ENCODE measurements at places on chromosomes 3 and 15.

DNA sequence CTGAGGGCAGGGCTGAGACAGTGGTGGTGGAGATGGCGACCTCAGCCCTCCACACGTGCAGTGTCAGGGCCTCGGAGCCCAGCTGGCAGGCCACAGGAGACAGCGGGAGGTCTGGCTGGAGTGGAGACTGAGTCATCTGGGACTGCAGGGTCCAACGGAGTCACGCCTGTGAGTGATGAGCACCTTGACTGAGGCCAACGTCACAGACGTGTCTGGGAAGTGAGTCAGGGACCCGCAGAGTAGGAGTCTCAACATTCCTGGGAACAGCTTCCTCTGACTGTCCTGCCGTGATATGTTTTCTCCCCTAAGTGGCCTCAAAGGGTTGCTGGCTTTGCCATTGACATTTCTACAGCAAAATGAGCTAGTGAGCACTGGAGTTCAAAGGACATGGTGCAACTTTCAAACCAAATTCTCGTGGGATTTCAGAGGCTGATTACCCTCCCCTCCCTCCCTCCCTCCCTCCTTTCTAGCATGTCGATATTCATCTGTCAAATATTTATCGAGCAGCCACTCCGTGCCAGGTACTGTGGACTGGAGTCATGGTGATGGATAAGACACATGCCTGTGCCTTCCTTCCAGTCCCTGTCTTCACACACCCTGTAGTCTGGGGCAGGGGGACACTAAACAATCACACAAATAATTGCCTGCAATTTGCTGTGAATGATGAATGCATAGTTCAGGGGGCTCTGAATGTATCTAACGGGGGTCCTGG lies 53.3 kb upstream of the AMOTL2 start:
- no peak for DNase-seq

DNA sequence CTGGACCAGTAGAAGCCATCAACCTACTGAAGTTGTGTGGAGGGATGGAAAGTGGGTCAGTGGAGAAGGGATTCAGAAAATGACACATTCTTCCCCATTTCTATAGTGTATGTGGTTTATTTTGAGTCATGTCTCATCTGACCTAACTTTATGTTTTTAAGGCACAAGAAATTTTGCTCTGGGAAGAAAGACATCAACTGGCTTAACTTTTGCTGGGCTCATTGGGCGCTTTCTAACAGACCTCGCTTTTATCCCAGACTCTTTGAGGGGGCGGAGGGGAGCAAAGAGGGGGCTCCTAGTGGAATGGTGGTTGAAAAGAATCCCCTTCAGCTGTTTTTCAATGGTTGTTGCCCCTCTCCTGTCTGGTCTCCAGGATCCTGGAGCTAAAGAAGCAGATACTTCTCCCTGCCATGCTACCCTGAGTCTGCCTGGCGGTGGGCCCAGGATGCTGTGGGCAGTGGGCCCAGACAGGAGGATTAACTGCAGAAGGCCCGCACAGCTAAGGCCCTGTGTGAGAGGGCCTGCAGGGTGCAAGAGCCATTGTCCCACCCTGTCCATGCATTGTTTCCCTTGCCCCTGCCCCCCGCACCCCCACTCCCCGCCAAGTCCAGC lies 14.5 kb downstream of the CSRNP1 start:
- no peak for DNase-seq

GRCh38 chr3:197104738-197105137 lies 75.1 kb upstream of the MELTF start:
- no peak for DNase-seq

DNA sequence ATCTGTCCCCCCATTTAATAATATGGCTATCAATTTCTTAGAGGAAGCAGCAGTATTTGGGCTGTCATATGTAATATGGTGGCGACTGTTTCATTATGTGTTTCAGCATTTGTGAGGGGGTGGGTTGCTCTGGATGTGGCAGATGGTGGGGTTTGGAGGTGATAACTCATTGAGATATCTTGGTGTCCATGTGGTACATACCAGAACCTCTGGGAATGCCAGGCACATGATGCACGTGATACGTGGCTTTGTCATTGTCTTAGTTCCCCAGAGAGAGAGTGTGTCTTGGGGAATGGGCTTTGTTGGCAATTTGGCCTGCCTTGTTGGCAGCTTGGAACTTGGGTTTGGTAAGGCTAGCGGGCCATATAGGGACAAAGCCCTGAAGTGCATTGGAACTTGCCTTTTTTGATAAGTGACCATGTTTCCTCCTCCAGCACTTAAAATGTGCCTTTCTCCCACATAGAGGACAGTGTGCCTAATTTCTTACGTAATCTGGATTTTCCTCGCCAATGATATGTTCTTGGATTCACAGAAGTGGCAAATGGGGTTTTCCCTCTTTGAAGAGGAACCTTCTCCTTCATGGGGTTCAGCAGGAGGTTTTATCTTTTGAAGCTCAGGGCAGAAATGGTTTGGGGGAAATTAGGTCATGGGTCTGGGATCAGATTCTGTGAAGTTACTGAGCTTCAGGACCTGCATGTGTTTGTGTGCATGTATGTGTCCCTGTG lies 79.5 kb downstream of the DNASE1L3 start:
- DNase-seq, result no peak

DNA sequence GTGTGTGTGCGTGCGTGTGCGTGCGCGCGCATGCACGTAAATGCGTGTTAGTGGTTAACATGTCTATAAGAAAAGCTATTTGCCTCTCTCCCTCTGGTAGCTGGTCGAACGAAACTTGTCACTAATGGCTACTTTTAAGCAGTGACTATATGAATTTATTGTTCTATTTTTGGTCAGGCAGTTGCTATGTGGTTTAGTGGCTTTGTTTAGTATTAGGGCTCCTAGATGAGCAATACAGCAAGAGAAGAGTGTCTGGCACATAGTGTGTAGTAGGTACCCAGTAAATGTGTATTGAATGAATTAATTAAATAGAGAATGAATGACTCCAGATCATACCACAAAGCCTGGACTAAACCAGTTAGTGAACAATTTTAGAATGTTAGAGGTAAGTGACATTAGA lies 171.6 kb downstream of the PPM1L start:
- DNase-seq, result no peak

DNA sequence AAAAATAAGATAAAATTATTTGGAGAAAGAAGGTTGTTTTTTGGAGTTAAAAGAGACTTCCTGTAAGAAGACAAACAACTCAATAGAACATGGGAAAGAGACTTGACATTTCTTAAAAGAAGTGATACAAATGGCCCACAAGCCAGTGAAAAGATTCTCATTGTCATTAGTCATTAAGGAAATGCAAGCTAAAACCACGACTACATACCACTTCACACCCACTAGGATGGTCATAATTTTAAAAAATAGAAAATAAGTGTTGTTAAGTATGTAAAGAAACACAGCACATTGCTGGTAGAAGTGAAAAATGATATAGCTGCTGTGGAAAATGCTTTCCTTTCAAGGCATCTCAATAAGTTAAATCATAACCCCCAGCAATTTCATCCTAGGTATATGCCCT lies 44.4 kb upstream of the GK5 start:
- no peak for DNase-seq

DNA sequence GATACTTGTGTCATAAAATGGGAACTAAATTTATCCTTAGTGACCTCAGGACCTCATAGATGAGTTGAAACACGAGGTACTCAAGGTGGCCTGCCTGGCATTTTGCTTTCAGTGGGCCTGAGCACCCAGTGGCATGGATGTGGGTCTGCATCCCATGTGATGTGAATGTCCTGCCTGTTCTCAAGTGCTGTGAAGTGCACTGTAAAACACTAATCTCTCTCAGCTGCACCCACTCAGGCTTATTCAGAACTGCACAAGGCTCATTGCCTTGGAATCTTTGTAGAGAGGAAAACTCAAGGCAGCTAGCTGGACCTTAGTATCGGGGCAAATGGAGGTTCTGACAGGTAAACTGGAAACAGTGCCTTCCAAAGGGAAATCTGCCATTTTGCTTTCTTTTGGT lies 767.0 kb downstream of the TUSC7 start:
- no peak for DNase-seq

DNA sequence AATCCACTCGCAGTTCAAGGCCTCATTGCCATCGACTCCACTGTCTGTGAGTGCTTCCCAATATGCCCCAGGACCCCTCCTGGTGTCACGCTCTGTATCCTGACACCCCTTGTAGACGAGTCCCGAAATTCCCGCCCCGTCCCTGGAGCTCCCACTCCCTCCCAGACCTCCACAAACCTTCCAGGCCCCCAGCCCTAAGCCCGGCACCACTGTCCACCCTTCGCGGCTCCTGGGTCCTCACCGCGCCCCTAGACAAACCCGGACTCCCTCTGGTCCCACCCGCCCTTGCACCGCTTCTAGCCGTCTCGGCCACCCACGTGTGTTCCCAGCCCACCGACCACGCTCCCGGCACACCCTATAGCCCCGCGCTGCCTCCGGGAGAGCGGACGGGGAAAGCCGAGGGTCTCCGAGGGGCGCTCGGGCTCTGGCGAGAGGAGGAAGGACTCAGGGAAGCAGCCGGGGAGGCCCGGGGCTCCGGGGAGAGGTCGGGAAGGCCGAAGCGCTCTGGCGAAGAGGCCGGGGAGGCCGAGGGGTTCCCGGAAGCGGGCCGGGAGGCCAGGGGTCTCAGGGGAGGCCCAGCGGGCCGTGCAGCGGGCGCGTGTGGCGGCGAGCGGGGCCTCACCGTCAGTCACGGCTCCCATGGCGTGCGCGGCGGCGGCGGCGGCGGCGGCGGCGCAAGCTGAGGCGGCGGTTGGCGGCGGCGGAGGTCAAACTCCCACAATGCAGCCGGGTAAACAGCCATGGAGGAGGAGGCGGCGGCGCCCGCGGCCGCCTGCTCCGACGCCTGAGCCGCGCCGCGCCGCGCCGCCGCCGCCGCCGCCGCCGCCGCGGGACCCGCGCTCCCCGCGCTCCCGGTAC lies at the start of the genes ATXN7 and THOC7:
ATXN7 (plus strand) TSS at position 718 of the 858 bp plus-strand sequence. CDS start 48,732 bp downstream, outside the sequence.
THOC7 (minus strand) TSS at position 656 of the 858 bp plus-strand sequence; CDS start at position 641, 15 bp downstream.
- DNase-seq, result peak; percentile 81

GRCh38 chr3:4759689-4760312 lies 219.4 kb upstream of the BHLHE40 start:
- no peak for DNase-seq

DNA sequence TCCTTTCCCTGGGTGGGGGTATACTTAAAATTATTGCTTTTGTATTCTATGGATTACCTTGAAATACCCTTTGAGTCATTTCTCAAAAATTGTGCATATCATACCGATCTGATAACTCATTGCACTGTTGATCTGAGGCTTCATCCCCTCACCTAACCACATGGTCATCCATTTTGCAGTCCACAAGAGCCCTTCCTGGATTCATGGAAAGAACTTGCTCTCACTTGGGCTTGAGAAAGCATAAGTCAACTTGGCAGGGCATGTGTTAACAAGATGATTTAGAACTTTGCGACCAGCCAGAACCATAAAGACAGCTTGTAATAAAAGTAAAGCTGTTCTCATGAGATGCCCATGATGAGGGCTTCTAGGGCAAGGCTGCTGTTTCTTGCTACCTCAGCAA lies 22.2 kb downstream of the MME start:
- no peak for DNase-seq

DNA sequence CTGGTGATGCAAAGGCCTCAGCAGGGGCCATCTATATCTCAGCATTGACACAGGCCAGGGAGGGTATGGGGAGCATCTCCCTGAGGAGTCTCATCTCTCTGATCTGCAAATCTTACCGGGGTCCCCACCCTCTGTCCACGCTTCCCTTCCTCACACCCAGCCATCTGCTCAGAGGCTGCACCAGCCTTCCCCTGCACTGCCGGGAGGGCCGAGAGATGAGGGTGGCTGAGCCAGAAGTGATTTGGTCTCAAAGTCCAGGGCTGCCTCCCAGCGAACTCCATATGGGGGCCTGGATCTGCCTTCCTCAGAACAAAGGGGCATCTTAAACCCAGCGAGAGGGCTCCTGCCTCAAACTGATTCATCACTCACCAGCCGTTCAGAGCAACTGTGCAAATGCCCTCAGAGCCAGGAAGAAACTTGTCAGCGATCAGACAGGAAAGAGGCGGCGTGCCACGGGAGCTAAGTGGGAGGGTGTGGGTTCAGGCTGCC lies 4.6 kb downstream of the IGDCC3 start:
- no peak for DNase-seq

GRCh38 chr15:81740416-81740815 lies 305.4 kb downstream of the MEX3B start:
- DNase-seq, result no peak

DNA sequence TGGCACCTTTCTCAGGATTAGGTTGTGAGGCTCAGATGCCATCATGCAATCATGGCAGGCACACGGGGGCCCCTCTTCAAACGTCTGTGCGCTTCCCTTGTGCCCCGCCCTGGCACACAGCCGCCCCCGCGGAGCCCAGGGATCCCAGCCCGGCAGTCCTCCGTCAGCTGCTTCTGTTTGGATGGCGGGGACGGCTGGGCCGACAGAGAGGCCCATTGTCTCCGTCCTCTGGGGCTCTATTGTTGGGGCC lies 849 bp upstream of the HDAC11 start:
- no peak for DNase-seq

- DNase-seq, result no peak
These were observed 9.5 kb downstream of the FAM3D start for GRCh38 chr3:58657036-58657520.

DNA sequence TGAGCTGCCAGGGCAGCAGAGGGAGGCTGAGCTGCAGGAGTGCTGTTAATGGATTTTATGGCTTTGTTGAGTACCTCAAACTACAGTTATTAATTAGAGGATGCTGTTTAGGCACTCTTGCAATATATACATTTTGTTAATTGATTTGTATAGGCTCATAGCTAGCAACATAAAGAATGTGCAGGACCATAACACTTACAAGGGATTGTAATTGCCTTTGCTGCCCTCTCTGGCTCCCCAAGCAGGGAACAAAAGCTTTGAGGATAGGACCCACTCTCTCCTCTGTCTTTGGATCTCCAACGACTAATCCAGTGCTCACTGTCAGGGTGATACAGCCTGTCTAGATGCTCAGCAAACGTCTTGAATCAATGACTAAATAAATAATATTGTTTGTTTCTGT lies 1.2 kb upstream of the CLSTN2 start:
- DNase-seq, result no peak

DNA sequence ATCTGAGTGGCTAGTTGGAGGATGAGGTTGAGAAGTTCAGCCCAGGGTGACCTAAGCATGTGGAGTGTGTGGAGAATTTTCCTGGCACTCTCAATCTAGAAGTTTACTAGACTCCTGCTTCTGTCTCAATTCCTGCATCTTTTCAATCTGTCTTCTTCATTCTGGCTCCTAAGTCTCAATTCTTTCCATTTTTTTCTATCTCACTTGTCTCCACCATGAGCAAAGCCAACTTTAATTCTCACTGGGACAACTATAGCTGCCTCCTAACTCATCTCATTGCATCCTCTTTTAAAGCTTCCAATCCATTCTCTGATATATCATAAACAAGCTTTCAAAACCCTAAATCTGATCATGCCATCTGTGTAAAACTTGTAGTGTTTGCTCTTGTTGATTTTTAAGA lies 569.3 kb downstream of the NAALADL2 start:
- no peak for DNase-seq

GRCh38 chr3:48528754-48529153 lies 24.8 kb upstream of the SHISA5 start:
- DNase-seq, result no peak

DNA sequence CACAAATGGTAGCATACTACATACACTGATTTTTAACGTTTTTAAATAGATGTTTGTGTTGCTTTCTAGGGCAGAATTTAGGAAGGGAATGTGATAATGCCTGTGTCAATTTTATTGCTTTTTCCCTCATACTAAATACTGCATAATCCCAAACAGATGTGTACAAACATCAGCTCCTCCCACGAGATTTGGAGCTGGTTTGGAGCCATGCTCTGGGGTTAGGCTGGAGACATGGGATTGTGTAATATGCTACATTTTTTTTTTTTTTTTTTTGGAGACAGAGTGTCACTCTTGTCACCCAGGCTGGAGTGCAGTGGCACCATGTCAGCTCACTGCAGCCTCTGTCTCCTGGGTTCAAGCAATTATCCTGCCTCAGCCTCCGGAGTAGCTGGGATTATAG lies 80.1 kb downstream of the EBLN2 start:
- DNase-seq, result no peak

All from CD4-positive, alpha-beta T cell treated with Interleukin-17A for 4 hours (primary cell).